Stimulated activated CD8-positive, alpha-beta memory T cell treated with anti-CD3 and anti-CD28 coated beads, Interleukin-7, amount 100 ng/mL, for 1 hour (primary cell): ENCODE measurements at places on chromosomes 6 and 20.

GRCh38 chr20:53502820-53503219 lies 90.8 kb downstream of the ZNF217 start:
- no peak for DNase-seq

DNA sequence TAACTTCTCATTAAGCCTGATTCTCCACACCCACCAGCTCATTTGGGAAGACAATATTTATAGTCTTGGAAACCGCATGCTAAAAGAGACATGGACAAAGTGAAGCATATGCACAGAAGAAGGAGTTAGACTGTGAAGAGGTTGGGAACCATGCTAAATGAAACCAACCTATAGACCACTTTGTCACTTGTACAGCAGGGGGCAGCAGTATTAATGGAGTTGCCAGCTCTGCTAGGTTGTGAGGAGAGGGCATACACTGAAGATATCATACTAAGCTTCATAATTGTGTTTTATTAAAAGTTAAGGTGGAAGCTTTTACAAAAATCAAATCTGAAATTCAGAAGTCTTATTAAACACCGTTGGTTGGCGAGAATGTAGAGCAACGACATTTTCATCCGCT lies 38.3 kb upstream of the HMGCLL1 start:
- no peak for DNase-seq

DNA sequence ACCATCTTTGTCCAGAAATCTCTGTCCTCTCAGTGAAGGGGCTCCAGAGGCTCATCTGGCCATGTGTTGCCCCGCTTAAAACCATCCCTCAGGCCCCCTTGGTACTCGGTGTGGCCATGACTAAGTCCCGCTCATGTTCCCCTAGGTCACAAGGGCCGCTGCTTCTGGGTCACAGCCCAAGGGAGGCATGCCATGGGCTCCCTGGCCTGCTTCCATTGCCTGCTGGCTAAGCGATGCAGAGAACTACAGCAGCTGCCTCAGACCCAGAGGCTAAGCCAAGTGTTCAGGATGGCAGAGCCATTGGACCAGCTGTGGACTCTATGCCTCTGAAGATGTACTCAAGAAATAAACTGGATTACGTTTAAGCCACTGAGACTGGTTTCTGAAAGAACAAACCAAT lies 95.5 kb downstream of the ZFP64 start:
- no peak for DNase-seq

- no peak for DNase-seq
Observed at GRCh38 chr6:126067073-126067472, 80.7 kb downstream of the TRMT11 start.

DNA sequence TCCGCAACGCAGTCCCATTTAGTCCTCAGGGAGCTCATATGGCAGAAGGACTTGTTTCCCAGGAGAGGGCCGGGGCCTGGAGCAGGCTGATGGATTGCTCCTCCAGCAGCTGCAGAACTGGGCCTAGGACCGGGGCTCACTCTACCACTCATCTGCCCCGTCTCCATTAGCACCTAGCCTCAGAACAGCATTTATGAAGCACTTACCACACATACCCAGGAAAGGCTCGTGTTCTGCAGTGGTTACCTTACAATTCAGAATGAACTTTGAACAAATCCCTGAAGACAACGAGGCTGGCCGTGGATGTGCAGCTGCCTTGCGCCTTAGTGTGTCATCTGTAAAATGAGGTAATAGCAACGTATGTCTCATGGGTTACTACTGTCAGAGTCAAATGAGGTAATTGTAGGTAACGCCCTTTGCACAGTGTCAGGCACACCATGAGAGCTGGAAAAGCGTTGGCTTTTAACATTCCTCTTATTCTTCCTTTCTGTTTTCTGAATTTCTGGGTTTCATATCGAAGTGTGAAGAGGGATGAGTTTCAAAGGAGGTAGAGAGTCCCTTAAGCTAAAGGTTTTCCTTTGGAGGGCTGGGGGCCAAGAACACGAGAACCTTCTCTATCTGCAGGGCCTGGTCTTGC lies 46.3 kb upstream of the CD93 start:
- DNase-seq = no peak

GRCh38 chr20:56820984-56821383 lies 191.9 kb downstream of the TFAP2C start:
- no peak for DNase-seq

DNA sequence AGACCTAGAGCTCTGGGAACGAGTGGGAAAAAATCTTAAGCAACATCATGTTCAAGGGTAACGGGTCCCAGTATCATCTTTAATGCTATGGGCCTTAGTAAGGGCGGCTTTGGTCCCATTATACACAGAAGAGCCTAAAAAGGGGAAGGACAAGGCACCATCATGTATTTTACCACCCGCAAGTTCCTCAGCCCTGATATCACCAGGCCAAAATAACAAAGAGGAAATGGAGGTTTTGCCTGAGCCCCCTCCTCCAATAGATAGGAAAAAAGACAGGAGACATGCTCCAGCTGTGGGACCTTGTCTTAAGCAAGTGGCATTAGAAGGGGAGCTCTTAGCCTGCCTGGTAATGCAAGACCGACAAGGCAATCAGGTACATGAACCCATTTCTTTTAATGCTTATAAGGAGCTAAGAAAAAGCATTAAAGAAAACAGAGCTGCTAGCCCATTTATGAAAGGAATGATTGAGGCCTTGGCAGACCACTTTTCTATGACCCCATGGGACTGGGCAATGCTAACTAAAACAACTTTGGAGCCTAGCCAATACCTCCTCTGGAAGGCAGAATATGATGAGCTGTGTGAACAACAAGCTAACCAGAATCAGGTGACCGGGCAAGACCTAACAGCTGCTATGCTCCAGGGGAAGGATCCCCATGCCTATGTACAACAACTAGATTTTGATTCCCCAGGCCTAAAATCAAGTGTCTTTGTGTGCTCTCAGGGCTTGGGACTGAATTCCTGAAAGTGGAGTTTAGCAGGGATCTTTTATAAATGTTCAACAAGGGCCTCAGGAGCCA lies 23.2 kb downstream of the HLA-DPA1 start:
- no peak for DNase-seq

DNA sequence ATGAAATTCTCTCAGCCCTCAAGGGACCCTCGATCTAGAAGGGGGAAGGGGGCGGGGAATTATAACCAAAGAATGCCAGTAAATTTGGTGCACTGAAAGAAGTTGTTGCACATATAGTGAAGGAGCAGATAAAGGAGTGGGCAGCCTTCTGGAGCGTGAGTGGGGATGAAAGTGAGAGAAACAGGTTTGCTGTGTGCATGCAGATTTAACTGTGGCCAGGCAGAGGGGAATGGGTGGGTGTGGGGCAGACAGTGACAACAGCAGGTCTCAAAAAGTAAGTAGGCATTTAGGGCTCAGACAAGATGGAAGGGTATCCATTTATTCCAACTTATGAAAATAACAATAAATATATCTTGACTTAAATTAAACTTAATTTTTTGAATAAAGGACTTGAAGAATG lies 149.1 kb downstream of the KCNQ5 start:
- no peak for DNase-seq

GRCh38 chr6:15485936-15486335 lies 176.9 kb downstream of the DTNBP1 start:
- DNase-seq = no peak

DNA sequence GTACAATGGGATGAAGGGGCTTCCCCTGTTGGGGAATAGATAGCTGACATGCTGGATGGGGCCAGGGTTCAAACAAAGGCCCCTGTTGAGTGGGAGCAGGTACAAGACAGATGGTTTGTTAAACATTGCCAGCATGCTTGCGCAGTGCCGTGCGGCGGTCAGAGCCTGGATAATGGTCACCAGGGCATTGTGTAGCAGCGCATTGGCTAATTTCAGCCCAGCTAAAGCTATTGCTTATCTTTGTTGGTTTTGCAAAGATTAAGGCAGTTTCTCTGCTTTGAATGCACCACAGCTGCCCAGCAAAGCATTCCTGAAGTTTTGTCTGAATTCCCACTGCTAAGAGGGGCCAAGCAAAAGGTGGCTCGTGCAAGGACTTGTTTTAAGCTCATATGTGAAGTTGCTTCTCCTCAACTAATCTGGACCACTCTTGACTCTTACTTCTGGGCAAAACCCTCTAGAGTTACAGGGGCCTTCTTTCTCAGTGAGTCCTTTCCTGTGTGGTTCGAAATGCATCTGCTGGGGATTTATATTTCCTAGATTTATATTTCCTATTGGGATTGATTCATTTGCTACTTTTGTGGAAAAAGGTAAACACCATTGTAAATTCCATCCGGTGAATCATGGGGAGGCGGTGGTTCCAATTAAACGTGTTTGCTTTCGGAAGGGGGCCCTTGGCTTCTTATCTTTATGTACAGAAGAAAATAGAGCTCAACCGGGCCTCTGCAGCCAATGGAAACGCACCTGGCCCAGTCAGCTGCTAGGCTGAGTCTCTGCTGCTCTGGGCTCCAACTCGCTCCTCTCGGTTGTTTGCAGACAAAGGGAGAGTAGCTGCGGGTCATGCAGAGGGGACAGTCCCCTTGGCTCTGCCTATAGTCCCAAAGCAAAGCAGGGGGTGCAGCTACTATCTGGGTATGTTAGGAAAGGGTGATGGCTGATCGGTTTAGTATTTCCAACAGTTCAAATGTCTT lies 72.1 kb downstream of the FOXA2 start:
- no peak for DNase-seq

DNA sequence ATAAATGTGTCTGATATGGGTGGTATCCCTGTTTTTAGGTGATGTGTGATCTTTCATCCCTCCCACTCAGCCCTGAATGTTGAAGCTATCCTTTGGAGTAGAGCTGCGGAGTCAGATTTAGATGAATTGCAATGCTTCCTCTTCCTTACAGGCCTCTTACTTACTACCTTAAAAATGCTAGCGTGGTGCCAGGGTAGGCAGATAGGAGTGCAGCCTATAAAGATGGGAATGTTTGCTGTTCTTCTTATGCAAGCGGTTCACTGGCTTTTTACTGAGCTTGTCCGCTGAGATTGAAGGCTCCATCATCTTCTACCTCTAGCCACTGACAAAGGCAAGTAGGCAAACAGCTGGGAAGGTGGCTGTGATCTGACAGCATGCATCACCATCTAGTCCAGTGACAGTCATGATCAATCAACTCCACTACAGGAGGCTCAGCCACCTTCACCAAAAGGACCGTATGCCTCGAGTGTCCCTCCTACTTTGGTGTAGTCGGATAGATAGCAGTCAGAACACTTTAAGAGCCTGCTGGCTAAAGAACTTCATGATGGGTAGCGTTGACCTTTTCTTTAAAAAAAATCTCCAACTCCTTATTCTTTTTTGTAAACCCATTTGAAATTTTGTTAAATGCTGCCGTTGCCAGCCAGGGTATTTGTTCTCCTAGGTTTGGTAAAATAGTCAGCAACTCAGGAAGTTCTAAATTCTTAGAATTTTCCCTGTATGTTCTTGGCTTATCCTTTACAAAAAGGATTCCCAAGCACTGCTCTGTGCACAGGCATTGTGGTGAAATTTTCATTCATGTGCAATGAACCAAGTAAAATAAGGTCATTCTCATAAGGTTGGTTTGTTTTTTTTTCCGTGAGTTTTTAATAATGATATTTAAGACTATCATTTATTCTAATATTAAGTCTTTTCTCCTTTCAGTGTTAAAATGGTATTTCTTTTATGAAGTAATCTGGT lies 169.6 kb downstream of the MTHFD1L start:
- DNase-seq = no peak

DNA sequence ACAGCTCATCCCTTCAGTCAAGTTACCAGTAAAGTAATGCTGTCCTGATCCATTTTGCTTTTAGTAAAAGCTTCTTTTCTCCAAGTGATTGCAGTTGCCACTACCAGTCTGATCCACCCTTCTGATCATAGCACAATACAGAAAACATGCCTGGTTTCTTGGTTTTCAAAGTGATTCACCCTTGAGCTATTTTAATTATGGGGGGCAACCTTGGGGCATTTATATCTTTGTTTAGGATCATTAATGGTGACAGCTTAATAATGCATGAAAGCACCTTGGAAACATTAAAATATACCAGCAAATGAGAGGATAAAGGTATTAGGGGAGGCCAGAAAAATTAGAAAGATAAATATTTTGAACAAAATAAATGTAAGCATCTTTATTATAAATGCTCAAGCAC lies 38.4 kb downstream of the LRRC1 start:
- no peak for DNase-seq

GRCh38 chr6:49898904-49899566 lies 32.7 kb upstream of the CRISP1 start:
- no peak for DNase-seq

GRCh38 chr20:2751878-2752566 lies 48.4 kb downstream of the CPXM1 start:
- DNase-seq = no peak

DNA sequence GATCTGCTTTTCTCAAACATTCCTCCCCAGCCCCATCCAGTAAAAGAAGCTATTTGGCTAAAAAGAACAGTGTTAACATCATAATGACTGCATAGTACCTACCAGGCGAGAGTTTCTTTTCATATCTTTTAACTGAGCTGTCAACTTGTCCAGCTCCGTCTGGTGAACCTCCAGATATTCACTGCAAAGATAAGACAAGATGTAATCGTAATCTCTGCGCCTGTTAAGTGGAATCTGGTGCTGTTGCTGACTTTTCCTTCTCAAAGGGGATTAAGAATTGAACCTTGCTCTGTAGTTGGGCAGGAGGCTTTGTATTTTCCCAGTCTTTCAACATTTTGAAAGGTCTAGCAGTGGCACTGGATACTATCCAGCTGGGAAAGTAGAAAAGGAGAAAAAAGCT lies 63.0 kb downstream of the RIPOR2 start:
- no peak for DNase-seq

- DNase-seq = no peak
Observed at GRCh38 chr20:36305602-36306551, at the start of gene DLGAP4. Gene DLGAP4 (plus strand): TSS chr20:36306339. CDS start chr20:36431718, 125,379 bp downstream.

DNA sequence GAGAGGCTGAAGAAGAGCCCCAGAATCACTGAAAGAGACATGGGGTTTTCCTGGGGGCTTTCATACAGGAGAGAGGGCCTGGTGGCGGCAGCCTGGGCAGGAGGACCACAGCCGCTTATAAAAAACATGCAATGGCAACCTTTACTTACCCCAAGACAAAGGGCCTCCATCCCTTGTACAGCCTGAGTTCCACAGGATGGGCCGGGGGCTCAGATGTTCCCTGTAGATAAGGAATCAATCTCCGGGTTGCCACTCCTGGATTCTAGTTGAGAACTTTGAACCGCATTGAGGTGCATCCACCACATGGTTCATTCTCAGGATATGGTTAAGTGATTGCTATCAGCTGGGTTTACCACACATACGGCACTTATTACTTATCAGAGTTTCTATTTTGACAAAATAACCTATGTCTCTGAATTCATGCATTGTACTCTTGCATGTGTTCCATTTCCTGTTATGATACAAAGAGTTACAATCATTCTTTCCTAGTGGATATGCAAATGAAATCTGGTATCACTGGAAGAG lies 677.6 kb downstream of the KIF16B start:
- DNase-seq = no peak

DNA sequence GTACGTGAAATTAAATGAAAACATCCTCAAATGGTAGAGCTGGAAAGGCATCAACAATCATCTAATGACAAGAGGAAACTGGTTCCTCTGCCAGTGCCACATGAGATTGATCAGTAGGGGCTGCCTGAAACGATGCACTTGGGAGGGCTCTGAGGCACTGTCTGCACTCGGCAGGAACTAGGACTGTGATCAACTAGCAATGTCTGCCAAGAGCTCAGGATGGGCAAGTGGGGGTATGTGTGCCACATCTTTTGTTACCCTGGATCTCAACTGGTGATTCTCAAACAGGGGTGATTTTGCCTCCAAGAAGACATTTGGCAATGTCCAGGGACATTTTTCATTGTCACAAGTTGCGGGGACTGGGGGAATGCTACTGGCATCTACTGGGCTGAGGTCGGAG lies 1.9 kb downstream of the BPIFB6 start:
- DNase-seq = no peak
